PC-3 (cell line): ENCODE measurements at places on chromosomes 2 and 18. TPM values are rescaled to one million over a fixed set of nuclear protein-coding genes. Genes with fewer than 3 reads are reported as not detected.

The NGEF gene
- total RNA-seq: 71.3 and 80.2 TPM in 2 replicates

DNA sequence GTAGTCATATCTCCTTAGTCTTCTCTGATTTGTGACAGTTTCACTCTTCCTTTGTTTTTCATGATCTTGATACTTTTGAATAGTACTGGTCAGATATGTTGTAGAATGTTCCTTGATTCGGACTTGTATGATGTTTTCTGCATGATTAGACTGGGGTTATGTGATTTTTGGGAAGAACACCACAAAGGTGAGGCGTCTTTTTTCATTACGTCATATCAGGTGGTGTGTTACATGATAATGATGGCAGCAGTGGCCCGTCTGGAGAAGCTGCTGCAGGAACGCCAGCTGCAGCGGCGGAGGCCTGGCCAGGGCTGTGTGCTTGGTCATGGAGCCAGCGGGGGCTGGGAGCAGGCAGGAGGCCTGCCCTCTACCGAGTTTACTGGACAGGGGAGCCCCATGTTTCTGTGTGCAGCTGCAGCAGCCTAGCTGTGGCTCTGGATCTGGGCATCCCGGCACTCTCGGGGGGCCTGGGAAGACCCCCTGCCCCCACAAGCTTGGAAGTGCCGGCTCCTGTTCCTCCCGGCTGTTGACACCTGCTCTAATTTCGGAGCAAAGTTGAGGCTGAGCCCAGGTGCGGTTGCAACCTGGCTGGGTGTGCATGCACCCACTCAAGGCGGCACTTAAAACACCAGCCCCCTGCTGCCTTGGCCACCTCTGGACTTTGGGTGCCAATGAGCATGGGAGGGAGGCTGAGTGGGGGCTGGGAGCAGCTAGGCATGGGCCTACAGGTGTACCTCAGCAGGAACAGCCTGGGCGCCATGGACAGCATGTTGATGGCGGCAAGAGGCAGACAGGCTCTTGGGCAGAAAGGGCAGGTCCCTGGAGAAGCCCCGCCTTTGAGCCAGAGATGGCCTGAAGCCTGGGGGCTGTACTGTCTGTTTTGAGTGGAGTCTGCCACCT is 26.1 kb downstream of the SLC4A10 start:
- no peak for DNase-seq

- DNase-seq: no peak
Observed at GRCh38 chr2:27790796-27791195, 19.3 kb downstream of the MRPL33 start.

DNA sequence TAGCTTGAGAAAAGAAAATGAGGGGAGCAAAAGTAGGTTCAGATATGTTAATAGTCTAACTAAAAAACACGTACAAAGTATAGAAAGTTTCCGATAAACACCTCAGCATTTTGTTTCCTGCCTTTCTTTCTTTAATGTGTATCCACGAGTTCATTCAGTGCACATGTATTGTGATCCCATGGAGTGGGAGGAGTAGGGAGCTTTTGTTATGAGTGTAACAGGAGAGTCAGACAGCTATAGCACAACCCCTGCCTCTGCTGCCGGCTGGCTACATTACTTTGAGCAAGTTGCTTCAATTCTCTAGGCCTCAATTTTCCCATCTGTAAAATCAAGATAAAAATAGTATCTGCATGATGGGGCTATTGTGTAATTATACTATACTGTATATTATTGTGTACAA is 249.2 kb upstream of the FIGN start:
- no peak for DNase-seq

DNA sequence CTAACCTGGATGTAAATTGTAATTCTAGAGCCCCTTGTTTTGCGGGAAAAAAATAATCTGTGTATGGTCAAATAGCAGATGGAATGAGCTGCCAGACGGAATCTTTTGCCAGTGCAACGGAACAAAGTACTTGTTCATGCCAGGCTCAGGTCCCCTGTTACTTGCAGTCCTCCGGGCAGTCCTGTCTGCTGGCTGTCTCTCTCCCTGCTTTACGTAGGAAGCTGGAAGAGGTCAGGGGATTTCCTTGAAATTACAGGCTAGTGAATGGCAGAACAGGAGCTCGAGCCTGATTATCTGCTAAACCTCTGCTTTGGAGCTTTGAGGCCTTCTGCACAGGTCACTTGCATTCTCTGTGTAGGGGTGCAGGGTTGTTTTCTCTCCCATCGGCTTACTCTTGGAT is 54.8 kb downstream of the LRRFIP1 start:
- DNase-seq: no peak

DNA sequence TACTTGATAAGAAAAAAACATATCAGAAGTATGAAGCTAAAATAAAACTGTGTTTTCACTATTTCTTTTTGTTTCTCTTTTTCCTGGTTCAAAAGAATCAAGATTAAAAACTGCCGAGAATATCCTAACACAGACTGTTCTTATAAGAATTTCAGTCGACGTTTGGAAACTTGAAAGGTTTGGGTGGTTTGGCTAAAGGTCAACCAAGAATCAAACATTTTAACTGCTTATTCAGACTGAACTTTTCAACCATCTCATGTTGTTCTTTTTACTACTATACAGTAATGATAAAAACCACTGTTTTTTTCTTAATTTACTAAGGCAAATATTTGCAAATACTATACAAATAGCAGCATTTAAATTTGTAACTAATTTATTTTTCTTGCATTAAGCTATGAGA is 308.5 kb upstream of the TFPI start:
- DNase-seq: no peak

- DNase-seq: no peak
Observed at GRCh38 chr2:152499896-152500735, 165.1 kb downstream of the FMNL2 start.

DNA sequence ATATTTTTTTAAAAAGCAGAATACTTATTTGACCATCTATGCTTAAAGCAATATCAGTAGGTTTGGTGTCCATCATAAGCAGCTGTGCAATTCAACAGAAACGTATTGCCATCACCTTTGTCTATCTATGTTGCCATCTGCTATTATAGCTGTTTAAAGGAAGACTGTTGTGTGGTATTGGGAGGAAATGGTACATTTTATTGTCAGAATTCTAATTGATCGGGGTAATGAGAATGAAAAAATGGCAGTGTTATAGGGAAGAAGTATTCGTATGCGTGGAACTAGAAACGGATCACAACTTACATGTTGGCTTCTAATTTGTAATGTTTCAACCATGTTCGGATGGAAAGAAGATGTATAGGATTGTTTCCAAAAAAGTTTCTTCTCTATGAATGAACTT is 90.3 kb upstream of the RANBP2 start:
- no peak for DNase-seq

- DNase-seq: no peak
Observed at GRCh38 chr2:62177392-62178049, 18.4 kb upstream of the B3GNT2 start.
